Nucleus accumbens (tissue), 56 donors: ENCODE measurements at places on chromosomes 3 and 15.

DNA sequence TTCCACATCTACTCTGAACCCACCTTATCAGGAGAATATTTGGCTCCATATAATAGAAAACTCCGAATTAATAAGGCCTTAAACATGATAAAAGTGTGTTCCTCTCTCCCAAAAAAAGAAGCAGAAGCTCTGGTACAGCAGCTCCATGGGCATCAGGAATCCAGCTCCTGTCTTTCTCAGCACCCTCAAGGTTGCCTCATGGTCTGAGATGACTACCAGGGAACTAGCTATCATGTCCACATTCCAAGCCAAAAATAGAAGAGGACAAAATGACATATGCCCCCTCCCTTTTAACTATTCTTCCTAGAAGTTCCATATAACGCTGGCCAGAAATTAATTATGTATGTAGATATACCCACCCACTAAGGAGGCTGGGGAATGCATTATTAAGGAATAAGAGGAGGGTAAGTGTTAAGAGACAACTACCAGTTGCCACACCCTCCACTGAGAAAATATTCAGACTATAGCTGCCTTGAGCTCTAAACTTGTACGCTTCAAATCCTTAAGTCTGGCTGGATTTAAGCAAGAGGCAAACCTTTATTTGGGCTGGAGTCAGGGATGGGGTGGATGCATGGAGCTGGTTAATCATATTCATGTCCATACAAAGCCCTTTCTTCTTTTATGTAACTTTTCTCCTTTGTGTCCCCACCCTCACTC, 35.8 kb upstream of the CTDSPL start:
- no peak for DNase-seq

GRCh38 chr3:31862666-31863279, 118.3 kb downstream of the OSBPL10 start:
- DNase-seq: no peak

DNA sequence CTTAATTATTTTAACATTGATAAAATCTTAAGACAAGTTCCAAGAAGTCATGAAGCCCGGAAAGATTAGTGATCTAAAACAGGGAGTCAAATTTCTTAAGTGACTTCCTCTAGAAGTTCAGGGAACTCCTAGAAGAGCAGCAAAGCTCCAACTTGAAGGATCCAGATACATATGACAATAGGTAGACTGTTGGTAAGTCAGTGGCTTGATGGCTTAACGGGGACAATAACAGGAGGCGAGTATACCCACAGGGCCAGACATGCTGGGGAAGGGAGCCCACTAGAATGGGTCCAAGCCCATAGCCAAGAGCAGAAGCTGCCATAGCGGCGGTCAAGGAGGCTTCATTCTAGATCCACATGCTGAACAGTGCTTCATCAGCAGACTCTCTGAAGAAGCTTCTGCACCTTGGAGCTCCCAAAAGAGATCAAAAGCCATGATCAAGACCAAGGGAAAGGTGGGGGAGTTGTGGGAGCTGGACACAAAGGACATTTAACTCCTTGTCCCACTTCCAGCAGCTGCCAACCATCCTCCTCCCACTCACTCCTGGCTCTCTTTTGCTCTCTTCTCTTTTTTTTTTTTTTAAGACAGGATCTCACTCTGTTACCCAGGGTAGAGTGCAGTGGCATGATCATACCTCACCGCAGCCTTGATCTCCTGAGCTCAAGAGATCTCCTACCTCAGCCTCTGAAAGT, 10.2 kb upstream of the CA12 start:
- DNase-seq: no peak

DNA sequence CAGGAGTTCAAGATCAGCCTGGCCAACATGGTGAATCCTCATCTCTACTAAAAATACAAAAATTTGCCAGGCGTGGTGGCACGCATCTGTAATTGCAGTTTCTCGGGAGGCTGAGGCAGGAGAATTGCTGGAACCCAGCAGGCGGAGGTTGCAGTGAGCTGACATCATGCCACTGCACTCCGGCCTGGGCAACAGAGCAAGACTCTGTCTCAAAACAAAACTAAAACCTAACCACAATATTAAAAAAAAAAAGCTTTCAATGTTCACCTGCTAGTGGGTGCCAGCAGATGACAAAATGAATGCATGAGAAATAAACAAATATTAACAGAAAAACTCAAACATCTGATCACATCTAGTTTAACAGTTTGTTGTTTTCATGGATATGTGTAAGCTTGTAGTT, 9.0 kb downstream of the SLC24A1 start:
- DNase-seq: no peak

GRCh38 chr3:35224565-35225295, 414.6 kb upstream of the ARPP21 start:
- no peak for DNase-seq

DNA sequence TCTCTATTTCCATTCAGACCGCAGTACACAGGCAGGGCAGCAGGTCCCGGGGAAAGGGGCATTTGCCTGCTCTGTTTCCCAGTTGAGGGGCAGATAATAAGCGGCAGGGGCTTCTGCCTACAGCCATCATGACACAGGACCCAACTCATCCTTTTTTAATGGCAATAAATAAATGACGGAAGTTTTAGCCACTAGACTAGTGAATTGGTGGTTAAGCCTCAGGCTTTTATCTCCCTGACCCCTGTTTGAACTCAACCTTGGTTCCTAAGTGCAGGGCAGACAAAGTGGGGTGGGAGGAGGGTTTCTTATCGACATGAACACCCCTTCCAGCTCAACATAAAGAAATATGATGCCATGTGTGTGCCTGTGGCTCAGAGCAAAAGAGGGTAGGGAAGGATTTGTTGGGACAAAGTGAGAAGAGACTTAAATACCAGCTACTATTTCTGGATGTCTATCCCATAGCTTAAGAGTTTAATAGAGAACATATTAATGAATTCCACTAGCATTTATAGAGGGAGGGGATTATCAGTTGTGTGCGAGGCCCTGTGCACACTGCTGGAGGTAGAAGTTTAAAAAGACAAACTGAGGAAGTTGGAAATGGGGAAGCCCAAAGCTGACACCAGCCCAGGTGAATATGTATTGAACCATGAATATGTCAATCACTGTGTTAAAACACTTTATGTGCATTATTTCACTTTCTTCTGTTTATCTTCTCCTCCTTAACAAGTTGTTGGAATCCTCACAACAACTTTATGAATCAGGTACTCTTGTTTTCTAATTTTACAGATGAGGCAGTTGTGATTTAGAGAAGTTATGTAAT, 939.4 kb downstream of the MCTP2 start:
- DNase-seq: no peak

- DNase-seq: no peak
These were observed 181.2 kb upstream of the IL12A start for GRCh38 chr3:159807137-159808040.

DNA sequence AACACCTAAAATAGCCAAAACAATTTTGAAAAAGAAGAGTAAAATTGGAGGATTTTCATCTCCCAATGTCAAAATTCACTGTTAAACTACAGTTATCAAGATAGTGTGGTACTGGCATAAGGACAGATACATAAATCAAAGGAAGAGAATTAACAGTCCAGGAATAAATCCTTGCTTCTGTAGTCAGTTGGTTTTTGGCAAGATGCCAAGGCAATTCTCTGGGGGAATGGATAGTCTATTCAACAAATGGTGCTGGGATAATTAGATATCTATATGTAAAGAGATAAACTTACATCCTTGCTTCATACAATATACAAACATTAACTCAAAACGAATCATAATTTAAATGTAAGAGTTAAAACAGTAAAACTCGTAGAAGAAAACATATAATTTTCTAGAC, 57.9 kb upstream of the SELENOK start:
- DNase-seq: no peak

GRCh38 chr3:54223063-54223462, 100.7 kb downstream of the CACNA2D3 start:
- DNase-seq: no peak

DNA sequence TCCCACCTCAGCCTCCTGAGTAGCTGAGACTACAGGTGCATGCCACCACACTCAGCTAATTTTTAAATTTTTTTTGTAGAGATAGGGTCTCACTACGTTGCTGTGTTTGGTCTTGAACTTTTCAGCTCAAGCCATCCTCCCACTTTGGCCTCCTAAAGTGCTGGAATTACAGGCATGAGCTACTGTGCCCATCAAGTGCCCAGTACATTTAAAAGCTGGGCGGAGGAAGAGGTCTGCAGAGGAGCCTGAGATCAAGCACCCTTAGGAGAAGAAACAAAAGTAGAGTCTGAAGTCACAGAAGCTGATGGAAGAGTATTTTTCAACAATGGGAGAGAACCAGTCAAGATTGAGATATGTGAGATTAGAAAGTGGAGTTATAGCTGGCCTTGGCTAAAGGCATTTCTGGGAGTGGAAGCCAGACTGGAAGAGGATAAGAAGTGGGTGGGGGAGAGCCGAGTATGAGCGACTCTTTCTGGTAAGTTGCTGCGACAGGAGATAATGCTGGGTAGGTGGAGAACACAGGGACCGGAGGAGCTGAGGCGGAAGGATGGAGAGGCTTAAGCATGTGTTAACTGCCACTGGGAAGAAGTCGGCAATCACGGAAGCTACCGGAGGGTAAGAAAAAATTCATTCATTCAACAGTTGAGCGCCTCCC, 782 bp upstream of the IREB2 start:
- no peak for DNase-seq

DNA sequence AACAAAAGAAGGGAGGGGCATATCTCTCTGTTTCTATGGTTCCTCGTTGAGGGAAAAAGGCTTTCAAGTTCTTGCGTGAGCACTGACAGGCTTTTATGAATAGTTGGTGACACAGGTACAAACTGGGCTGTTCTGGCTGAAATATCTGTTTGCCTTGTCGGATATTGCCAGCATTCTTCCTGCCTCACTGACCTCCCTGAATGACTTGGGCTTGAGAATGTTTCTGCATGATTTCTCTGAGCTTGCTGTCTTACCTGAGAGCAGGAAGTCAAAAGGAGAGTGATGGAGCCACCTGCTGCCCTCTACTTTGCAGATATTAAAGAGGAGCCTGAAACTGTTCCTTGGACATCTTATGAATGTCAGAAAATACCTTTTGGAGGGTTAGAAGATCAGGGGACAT, 4.8 kb downstream of the GCNT3 start:
- no peak for DNase-seq

DNA sequence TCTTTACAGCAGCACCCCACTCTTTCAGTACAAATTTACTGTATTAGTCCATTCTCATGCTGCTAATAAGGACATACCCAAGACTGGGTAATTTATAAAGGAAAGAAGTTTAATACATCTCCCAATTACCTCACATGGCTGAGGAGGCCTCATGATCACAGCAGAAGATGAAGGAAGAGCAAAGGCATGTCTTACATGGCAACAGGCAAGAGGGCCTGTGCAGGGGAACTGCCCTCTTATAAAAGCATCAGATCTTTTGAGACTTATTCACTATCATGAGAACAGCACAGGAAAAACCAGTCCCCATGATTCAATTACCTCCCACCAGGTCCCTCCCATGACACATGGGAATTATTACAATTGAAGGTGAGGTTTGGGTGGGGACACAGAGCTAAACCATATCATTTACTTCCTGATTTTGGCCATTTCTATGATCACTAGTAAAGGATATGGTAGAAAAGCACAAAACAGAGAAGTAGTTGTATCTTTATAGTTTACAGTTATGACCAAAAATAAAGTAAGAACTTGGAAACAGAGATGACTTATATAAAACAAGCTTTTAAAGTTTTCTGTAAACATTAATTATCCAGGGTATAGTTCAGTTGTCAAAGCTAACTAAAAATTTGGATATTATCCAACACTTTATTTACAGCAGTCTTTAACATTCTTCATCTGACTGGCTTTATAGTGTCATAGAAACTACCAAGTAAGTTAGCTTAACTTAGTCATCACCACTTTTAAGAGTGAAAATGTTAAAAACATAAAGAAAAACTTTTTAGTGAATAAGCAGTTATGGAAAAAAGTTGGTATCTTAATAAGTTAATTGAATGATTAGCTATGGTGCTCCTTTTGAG, 40.2 kb downstream of the P2RY1 start:
- DNase-seq: no peak

- DNase-seq: no peak
These were observed 10.5 kb upstream of the RNU6-1 start for GRCh38 chr15:67850336-67850735.

GRCh38 chr3:13149330-13150108, 76.3 kb upstream of the IQSEC1 start:
- no peak for DNase-seq

DNA sequence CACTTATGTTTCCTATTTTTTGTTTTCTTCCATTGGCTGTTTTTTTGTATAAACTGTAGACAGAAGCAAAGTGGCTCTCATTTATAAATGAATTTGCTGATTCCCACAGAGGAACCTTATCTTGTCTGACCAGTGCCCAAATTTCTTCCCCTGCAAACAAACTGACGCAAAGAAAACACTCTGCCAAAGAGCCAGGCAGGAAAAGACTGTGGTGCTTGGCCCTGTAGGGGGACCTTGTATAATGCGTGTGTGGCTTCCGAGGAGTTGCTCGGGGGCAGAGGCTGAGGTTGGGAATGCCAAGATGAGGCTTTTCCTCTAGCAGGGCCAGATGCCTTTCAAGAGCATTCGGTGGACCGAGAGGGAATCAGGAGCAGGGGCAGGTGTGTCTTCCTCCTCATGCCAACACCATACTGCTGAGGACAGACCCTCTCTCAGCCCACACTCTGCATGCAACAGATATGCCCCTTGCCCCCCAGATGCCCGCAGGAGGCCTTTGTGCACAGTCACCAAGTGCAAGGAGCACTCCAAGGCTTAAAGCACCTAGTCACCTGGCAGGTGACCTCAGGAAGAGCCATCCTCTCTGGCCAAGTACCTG, 104.3 kb upstream of the ABHD17C start:
- DNase-seq: no peak

- DNase-seq: no peak
These were observed 357.0 kb upstream of the ICE2 start for GRCh38 chr15:60835974-60836373.

- no peak for DNase-seq
These were observed 244.7 kb upstream of the TBL1XR1 start for GRCh38 chr3:177441813-177442646.

GRCh38 chr15:66899555-66900350, 165.6 kb upstream of the SMAD3 start:
- no peak for DNase-seq

- DNase-seq: no peak
These were observed 14.3 kb upstream of the DPH6 start for GRCh38 chr15:35560258-35560657.

DNA sequence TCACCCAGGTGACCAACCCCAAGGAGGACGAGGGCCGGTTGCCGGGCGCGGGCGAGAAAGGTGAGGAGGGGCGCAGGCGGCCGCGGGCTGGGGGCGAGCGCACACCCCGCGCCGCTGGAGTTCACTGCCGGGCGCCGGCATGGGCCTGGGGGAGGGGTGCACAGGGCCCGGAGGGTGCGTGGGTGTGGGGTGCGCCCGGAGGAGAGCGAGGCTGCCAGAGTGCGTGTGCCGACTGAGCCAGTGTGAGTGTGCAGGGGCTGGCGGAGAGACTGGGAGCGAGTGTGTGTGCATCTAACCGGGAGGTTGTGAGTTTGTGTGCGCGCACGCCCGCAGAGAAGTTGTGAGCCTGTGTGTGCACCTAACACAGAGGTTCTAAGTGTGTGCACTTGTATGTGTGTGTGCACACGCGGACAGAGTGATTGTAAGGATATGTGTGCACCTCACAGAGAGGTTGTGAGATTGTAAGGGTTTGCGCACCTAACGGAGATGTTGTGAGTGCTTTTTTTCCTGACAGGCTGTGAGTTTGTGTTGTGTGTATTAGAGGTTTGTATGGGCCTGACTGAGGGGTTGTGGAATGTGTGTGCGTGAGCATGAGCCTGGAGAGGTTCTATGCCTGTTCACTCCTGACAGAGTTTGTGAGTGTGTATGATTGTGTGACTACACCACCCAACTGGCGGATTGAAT, 681 bp downstream of the CTDSPL start:
- DNase-seq: peak; percentile 13
